ENCODE measurements at places on chromosomes 7 and 10. TPM values are rescaled to one million over a fixed set of nuclear protein-coding genes. Genes with fewer than 3 reads are reported as not detected.

- DNase-seq, result no peak
Measured at GRCh38 chr7:102129636-102130370, 156.9 kb upstream of the SH2B2 start.

GRCh38 chr10:62180677-62181076, 88.0 kb downstream of the RTKN2 start:
- no peak for DNase-seq

DNA sequence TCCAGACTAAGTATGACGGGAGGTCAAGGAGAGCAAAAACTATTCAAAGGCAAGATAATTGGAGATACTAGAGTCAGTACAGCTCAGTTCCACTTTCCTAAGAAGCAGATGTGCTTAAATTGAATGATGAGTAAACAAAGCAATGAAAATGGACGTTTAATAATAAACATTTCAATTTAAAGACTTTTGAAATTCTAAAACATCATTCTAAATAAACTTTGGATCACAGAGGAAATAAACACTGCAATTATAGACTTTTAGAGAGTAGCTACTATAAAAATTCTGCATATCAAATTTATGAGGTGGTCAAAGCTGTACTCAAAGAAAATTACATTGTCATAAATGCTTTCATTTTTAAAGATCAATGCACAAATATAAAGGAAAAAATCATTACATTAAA, 418.3 kb downstream of the GPAM start:
- DNase-seq, result no peak

DNA sequence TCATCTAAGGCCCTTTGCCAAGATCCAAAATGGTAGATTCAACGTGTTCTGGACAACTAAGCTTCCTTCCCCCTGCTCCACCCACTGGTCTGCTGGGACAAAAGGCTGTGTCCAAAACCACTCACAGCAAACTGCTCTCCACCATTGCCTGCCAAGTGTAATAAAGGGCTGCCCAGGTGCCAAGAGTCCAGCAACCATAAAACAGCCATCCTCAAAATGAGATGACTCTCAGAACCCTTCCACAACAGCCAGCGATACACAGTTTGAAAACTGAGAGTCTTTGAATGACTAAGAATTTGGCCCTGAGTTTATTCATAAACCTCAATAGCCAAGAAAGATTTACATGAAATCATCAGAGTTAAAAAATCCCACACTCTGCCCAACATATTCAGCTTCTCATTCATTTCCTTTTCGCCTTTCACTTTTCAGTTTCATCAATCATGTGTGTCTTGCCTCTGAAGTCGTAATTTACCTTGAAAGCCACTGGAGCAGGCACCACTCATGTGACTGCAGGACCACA, 658.1 kb upstream of the MGMT start:
- DNase-seq, result no peak

DNA sequence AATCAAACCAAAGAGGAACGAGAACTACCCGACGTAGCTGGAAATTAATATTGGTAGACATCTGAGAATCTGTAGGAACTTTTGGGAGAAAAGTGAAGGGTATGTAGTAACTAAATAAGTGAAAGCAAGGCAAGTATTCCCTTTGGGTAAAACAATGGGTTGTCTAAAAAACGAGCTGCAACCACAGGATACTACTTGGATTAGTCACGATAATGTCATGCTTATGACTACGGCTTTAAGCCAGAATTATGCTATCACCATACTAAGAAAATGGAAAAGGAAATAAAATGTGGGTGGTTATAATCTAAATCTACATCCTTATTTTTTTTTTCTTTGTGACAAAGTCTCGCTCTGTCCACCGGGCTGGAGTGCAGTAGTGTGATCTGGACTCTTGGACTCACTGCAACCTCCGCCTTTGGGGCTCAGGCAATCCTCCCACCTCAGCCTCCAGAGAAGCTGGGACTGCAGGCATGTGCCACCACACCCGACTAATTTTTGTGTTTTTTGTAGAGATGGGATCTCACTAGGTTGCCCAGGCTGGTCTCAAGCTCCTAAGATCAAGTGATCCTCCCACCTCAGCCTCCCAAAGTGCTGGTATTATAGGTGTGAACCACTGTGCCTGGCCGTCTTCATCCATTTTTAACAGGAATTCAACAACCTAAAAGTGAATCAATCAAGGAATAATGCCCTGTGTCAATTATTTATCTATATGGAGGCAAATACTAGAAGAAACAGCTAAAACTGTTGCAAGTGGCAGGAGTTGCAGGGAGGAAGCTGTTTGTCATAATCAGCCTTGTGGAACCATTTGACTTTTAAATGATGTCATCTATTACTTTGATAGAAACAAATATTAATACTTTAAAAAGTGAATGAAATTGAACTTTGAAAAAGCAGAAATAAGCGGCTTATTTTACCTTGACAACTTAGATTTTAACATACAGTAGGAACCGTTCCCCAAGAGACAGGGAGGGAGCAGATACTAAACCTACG, 189.3 kb downstream of the PRPF18 start:
- DNase-seq, result no peak

DNA sequence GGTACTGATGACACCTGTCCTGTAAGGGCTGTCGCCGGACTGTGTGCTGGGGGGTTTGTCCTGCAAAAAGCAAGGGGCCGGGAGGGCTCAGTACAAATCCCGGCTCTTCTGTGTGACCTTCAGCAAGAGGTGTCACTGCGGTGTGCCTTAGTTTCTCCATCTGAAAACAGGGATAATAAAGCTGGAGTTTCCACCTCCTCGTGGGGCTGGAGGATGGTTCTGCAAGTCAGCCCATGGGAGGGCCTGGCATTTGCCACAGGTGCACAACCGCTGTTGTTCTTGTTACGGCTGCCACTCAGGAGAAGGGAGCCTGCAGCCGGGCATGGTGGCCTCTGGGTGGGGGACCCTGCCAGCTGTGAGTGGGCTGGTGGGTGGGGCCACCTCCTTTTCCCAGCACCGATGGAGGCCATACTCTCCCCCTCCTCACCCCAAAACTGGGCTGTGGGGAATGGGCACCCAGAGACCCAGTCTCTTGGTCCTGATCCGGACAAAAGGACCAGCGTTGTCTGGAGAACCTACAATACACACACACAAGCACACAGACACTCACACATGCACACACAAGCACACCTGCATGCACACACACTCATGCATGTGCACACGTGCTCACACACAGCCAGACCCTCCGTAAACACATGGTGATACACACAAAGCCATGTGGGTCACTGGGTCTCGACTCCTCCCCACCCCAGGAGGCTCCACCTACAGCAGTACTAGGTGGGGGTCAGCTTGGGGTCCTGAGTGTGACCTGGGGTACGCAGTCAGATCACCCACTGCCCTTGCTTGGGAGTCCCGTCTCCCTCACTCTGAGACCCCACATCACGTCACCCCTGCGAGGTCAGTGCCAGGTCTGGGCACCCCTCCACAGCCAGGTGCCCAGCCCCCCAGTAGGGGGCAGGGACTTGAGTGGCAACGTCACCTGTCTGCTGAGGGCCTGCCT, 34.1 kb downstream of the ELFN1 start:
- no peak for DNase-seq

GRCh38 chr7:31778296-31778695, 91.3 kb downstream of the PPP1R17 start:
- DNase-seq, result no peak

GRCh38 chr10:132408823-132409666, 12.0 kb downstream of the PWWP2B start:
- no peak for DNase-seq

WDFY4 gene
- 3.5 TPM for total RNA-seq

GPR15LG gene
- not detected for total RNA-seq
